ENCODE measurements at places on chromosomes 7 and 10.

DNA sequence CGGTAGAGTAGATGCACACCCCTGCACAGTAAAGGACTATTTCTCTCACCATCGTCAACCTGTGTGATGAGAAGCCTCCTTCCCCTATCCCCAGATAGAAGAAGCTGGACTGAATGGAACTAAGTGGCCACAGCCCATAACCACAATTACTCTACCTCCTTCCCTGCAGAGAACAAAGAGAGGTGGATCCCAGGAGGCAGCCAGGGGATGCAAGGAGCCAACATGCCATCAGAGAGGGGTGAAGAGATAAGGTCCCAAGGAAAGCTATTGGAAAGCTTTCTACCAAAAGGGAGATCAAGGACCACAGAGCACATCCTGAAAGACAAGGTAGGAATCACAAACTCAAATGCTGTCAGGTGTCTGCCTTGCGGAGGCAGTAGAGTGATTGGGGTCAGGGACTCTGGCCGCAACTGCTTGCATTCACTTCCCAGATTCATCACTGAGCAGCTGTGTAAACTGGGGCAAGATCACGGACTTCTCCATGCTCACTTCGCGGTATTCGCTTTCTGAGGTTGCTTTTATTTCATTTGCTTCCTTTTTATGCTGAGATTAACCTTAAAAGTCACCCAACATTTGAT, 81.6 kb upstream of the MYO3A start:
- no peak for DNase-seq

GRCh38 chr7:137816696-137817320, 30.0 kb downstream of the DGKI start:
- no peak for DNase-seq

DNA sequence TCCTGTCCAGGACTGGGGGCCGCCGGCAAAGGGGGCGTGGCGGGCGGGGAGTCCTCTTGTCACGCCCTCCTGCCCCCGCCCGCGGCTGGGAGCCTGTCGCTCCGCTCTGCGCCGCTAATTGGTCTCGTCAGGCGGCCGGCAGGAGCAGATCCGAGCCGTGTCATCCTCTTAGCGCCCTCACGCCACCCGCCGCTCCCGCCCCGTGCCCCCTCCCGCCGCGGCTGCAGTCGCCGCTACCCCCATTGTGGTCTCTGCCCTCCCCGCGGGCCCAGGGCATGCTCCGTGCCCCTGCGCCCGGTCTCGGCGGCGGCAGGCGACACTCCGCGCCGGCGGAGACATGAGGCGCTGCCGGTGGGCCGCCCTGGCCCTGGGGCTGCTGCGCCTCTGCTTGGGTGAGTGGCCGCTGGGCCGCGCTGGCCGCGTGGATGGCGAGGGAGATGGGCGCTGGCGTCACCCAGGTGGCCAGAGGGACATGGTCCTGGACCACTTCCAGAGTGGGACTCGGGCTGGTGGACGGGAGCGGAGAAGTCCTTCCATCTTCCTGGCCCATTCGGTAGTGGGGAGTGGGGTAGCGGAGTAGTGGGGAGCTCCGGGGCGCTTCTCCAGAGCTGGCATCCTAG, at the start of gene CDHR1:
CDHR1 (plus strand) TSS at position 114 of the 620 bp plus-strand sequence; CDS start at position 338, 224 bp downstream.
- no peak for DNase-seq

GRCh38 chr10:73773152-73773879, 8.5 kb upstream of the CHCHD1 start:
- DNase-seq, result no peak

DNA sequence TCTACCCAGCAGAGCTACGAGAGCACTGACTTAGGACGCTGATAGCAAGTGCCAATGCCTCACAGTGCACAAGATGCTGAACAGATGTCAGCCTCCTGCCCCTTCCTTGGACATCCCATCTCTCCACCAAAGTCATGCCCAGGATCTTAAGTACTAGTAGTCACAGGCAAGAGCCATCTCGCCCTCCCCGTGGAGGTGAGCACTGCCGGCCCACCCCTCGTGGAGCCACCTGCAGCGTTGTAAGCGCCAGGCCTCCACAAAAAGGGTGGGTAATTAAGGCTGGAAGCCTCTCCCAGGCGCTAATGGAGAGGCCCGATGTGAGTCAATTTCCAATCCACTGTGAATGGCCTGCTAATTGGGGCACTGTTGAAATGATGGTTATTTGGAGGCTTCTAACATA, 156.2 kb downstream of the GRID1 start:
- DNase-seq, result no peak

- DNase-seq, result no peak
These were observed 166.7 kb upstream of the PRKCQ start for GRCh38 chr10:6746782-6747181.

DNA sequence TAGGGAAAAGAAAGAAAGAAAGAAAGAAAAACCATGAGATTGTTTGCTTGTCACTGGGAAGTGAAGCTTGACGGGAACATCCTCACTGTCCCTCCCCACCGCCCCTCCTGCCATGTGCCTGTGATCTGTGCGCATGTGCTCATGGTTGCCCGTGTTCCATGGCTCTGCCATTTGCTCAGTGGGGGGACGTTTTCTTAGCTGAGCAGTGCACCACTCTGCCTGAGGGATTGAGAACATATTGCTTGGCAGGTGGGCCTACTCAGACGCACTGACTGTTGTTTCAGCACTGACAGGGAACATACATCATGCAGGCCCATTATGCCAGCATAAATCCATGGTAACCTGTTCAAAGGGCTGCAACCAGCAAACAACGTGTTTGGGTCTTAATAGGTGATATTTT, 747.9 kb upstream of the GALNT17 start:
- DNase-seq, result no peak

DNA sequence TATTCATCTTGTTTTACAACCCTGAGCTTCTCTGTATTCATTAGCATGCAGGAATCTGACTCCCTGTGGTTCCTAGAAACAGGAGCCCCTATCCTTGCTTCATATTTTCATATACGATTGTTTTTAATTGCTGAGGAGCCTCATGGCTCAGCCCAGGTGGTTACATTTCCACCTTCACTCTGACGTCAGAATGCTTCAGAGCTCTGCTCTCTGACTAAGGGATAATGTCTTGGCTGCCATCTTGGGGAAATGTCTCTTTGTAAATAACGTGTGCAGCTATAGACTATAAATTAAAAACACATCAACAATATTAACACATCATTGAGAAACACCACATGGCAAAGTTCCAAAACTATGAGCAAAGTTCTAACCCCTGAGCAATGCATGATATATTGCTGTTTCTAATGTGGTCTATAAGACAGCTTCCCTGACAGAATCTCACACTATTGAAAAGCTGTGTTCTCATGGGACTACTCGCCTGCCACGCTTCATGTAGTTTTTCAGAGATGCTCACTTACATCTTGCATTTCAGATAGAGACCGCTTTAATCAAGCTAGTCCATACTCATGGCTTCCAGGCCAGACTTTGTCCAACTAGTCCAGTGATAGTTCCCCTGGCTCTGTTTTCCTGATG, 227.0 kb downstream of the SORCS3 start:
- DNase-seq, result no peak

DNA sequence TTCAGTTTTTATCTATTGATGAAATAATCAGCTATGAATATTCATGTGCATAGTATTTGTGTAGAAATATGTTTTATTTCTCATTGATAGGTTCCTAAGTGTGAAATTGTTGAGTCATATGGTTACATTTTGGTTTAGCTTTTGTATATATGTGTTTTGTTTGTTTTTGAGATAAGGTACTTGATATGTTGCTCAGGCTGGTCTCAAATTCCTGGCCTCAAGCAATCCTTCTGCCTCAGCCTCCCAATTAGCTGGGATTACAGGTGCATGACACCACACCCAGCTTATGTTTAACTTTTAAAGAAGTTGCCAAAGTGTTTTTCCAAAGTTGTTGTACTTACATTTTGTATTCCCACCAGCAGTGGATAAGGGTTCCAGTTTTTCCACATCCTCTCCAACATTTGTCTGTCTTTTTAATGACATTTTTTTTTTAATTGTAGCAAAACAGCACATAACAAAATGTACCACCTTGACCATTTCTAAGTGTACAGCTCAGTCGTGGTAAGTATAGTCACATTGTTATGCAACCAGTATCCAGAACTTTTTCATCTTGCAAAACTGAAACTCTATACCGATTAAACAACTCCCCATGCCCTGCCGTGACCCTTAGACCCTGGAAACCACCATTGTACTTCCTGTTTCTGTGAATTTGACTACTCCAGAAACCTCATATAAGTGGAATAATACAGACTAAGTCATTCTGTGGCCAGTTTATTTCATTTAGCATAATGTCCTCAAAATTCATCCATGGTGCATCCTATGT, 12.6 kb upstream of the UBE2D1 start:
- DNase-seq, result no peak

GRCh38 chr7:47405921-47406800, 175.8 kb downstream of the TNS3 start:
- no peak for DNase-seq

DNA sequence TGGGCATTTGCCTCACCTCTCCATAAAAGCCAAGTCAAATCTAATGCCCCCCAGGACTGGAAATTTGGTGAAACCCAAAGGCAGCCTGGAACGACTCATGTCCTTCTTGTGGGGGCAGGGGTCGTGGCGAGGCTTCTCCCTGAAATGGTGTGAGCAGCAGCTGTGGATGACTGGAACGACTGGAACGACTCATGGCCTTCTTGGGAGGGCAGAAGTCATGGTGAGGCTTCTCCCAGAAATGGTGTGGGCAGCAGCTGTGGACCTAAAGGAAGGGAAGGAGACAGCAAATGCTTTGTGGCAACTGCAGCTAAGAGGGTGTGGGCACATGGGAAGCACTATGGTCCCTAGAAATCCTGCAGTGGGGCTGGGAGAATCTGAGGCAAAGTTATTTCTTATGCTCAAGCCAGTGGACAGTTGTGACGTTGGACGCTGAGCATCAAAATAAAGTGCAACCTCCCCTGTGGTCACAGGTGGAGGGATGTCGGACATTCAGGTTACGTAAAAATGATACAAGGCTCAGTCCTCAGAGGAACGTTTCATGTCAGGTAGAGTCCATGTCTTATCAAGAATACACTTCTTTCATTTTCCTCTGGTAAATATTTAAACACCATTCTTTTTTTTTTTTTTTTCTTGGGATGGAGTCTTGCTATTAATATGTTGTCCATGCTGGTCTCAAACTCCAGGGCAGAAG, 107.0 kb upstream of the KIF5B start:
- no peak for DNase-seq

- no peak for DNase-seq
These were observed 18.6 kb upstream of the RAPGEF5 start for GRCh38 chr7:22375359-22376048.

- DNase-seq, result no peak
These were observed 101.2 kb upstream of the ZNF746 start for GRCh38 chr7:149598721-149599308.

DNA sequence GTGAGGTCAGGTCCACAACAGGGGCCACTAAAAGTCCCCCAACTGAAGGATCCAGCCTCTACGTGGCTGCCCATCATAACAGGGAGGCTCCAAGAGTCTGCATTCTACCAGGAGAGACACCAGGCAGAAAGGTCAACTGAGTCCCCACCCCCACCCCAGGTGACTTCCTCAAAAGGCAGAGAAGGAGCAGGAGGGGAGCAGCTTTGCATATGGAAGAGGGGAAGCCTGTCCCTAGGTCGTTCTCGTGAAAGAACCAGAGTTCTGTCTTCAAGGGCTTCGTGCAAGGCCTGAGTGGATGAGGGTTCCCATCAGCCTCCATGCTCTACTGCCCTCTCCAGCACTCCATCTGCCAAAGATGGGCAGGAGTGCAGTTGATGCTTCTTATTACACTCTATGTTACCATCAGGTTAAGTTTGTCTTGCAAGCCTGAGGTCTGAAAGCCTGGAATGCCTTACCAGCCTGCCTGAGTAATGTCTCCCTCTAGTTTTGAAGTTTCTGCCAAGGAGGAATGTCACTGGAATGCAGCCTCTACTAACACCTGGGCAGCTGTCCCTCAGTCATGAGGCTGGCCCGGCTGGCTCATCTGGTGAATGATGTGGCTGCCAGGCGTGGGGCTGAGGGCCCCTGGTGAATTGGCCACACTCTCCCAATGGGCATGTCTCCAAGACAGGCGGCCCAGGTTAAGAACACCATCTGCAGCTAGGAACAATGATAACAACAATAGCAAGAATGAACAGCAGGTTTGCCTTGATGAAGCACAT, 54.3 kb upstream of the SMNDC1 start:
- no peak for DNase-seq

GRCh38 chr10:20166096-20166675, 350.0 kb downstream of the PLXDC2 start:
- DNase-seq, result no peak

GRCh38 chr7:38429057-38429456, 155.6 kb upstream of the TARP start:
- no peak for DNase-seq

- DNase-seq, result no peak
These were observed 527.6 kb upstream of the ANKRD30A start for GRCh38 chr10:36597756-36598320.

GRCh38 chr10:23556727-23557440, 118.0 kb downstream of the OTUD1 start:
- no peak for DNase-seq

GRCh38 chr7:148556892-148557291, 33.7 kb upstream of the C7orf33 start:
- no peak for DNase-seq

- no peak for DNase-seq
These were observed 213.9 kb upstream of the LRRN3 start for GRCh38 chr7:110877016-110877415.

GRCh38 chr7:34087892-34088891, 182.9 kb downstream of the BMPER start:
- no peak for DNase-seq

DNA sequence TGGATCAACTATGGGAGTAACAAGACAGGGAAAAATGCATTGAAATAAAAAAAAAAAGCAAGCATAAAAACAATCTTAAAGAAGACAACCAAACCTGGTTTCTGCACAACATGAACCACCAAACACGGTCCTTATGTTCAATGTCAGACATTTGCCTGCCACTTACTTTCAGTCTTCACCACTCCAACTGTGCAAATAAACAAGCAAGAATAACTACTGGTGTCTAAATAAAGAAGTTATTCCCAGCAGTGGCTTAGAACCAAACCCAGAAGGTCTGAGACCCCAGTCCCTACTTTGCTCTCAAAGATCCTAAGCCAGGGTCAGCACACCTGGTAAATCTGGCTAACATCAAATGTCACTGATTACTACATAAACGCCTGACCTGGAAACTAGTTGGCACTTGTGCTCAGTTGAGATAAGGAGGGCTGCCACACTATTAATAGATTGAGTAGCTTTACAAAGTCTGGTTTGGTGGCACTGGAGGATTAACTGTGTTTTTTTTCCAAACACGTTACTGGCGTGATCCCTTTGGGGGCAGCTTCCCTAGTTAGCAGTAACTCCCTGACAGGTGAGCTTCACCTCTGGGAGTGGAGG, 62.7 kb upstream of the ABLIM1 start:
- DNase-seq, result no peak

GRCh38 chr10:128298587-128298986, 172.4 kb upstream of the MKI67 start:
- no peak for DNase-seq

DNA sequence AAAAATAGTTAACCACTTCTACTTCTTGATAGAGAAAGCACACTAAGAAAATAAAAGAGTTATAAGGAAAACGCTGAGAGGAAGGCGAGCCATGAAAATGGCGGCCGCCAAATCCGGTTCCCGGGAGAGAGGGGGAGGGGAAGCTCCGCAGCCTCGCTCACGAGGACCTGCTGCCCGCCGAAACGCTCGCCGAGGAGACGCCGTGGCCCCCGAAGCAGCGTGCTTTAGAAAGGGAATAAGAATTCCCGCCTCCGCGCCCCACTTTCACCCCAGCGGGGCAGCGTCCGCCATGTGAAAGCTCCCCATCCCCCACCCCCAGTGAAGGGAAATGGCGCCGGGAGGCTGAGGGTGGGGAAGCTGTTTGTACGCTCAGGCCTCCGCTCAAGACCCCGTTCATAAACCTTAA, 505 bp downstream of the HNRNPA2B1 start:
- no peak for DNase-seq

GRCh38 chr10:1264001-1264400, 207.8 kb downstream of the WDR37 start:
- DNase-seq, result no peak
